AG04449 (cell line): ENCODE measurements at places on chromosomes 12 and 14.

DNA sequence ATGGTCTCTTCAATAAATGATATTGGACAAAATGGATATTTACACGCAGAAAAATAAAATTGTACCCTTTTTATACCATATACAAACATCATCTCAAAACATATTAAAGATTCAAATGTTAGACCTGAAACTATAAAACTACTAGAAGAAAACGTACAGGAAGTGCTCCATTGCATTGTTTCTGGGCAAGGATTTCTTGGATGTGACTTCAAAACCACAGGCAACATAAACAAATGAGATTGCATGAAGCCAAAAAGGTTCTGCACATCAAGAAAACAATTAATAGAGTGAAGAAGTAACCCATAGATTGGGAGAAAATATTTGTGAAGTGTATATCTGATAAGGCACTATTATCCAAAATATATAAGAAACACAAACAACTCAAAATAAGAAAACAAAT, 812.4 kb downstream of the NRXN3 start:
- DNase-seq: no peak

- DNase-seq: no peak
These were observed 25.1 kb upstream of the LRTM2 start for GRCh38 chr12:1795221-1795784.

DNA sequence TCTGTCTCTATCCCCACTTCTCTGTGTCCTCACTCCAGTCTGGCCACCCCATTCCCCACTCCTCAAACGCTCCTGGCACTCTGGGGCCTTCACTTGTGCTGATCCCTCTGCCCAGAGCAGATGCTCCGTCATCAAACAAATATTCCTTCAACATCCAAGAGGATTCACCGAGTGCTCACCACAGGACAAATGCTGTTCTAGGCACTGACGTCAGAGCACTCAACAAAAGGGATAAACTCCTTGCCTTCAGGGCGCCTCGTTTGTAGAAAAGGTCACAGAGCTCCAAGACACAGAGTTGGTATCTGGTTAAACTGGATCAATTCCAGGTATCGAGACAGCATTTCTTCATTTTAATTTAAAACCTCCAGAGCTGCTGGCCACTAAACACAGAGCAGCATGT, 35.3 kb downstream of the PSMC1 start:
- no peak for DNase-seq

DNA sequence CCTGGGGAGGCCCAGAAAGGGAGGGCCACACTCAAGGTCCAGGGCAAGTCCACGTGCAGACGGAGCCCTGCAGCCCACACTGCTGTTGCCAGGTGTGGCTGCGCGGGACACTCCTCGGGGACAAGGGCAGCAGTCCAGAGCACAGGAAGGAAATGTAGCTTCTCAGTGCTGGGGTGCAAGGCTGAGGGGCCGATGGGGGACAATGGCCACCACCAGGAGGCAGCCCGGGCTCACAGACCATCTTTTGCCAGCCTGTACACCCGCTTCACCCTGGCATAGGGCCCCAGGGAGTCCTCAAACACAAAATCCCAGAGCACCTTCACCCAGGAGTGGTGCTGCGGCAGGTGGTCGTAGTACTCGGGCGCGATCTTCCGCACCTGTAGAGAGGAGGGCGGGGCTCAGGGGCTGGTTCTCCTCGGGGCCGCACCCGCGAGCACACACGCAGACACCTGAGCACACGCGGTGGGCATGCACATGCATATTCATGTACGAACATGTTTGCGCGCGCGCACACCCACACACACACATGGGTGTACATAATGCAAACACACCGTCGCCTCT, 12.8 kb downstream of the DEGS2 start:
- no peak for DNase-seq

DNA sequence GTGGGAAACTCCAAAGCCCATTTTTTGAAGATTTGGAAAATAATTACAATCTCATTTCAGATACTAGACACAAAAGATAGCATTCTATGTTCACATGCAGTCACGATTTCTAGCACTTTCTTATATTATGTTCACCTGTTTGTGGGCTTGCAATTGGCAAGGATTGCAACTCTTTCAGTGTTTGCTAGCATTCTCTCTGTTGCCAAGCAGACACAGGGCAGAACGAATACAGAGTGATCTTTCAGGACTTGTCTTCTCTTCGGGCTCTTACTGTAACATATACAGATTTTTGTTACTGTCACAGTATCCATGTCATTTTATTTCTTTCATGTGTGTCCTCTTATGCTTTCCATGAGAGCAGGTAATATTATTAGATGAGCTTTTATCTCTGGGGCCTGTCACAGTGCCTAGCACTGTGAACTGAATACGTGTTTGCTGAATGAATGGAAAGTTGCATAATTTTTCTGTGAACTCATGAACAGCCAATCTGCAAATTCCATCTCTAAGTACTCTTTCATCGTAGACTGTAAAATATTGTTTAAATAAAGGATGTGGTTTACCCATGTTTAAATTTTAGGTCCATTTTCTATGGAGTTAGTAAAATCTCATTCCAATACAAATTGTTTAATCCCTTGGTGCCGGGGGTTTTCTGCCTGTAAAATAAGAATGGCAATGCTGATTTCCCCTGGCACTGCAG, 105.1 kb downstream of the BMP4 start:
- DNase-seq: no peak

- DNase-seq: no peak
These were observed 867 bp downstream of the RHOJ start for GRCh38 chr14:63205044-63205575.

GRCh38 chr14:53807542-53807941, 149.1 kb downstream of the BMP4 start:
- DNase-seq: no peak

- no peak for DNase-seq
These were observed 35.1 kb upstream of the LTBP2 start for GRCh38 chr14:74647061-74647677.

GRCh38 chr12:69339999-69340398, 8.2 kb upstream of the LYZ start:
- DNase-seq: no peak

DNA sequence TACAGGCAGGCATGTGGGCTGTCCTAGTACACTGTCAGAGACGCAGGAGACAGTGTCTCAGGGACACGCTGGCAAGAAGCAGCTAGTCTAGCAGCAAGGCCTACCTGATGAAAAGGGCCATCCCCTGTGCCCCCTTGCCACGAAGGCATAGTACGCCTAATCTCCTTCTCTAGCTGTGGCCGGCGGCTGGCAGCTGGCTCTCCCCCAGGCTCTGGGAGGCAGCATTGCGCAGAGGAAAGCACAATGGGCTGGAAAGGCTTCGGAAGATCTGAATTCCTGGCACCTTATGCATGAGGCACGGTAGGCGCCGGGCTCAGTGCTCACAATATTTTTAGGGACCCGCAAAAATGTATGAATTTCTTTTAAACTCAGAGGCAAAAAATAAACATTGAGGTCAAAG, 16.0 kb upstream of the PLEKHH1 start:
- no peak for DNase-seq

- DNase-seq: no peak
These were observed 248.1 kb downstream of the GLT1D1 start for GRCh38 chr12:129101404-129101803.

DNA sequence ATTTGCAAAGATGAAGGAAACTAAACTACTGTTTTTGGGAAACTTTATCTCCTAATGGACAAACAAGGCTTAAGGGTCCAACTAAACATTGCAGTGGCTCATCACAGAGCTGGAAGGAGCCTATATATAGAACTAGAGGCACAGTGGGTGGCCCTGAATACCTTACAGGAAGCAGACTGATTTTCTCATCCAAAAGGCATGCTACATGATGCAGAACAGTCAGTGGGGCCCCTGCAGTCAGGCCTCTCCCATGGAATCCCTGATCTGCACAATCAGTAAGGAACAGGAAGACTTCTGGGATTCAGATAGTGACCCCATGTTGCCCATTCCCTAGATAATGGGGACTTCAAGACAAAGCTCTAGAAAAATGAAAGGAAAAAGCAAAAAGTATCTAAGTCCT, 1.9 kb upstream of the LLPH start:
- peak; percentile 72 for DNase-seq

DNA sequence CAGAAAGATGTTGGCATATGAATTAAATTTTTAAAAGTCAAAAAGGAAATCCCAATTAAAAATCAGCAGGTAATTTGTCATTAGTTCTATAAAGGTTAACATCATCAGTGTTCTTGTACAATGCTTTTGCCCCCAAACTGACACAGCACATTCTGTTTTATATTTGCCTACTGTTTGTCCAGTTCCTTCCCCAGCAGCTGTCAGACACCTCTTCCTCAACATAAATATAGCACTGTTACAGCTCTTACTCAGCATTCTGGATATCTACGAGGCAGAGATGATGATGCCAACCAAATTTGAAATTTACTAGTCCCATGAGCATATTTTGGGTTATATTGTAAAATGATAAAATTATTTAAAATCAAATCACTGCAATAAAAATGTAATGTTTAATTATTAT, 124.6 kb downstream of the SINHCAF start:
- no peak for DNase-seq

DNA sequence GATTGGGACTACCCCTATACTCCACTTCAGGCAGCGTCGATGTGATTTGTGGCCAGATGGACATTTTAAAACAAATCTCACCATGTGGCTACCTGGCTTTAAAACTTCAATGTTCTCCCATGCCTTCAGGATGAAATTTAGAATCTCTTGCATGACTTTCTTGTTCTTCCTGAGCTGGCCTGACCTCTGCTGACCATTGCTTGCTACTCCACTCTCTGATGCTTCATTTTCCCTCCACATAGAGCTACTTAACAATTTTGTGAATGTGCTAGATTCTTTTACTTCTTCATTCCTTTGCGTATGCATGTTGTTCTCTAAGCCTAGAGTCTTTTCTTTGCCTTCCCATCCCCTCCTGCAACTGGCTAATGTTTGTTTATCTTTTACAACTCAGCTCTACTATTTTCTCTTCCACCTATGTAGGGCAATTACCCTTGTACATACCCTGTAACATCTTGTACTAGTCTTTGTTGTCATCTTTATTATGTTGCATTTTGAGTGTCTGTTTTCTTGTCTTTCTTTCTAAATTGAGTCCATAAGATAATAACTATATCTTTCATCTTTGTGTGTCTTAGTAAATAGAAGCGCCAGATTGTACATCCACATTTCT, 41.2 kb downstream of the YLPM1 start:
- DNase-seq: peak; percentile 9

- no peak for DNase-seq
These were observed 393.4 kb upstream of the SEL1L start for GRCh38 chr14:81927070-81927469.

DNA sequence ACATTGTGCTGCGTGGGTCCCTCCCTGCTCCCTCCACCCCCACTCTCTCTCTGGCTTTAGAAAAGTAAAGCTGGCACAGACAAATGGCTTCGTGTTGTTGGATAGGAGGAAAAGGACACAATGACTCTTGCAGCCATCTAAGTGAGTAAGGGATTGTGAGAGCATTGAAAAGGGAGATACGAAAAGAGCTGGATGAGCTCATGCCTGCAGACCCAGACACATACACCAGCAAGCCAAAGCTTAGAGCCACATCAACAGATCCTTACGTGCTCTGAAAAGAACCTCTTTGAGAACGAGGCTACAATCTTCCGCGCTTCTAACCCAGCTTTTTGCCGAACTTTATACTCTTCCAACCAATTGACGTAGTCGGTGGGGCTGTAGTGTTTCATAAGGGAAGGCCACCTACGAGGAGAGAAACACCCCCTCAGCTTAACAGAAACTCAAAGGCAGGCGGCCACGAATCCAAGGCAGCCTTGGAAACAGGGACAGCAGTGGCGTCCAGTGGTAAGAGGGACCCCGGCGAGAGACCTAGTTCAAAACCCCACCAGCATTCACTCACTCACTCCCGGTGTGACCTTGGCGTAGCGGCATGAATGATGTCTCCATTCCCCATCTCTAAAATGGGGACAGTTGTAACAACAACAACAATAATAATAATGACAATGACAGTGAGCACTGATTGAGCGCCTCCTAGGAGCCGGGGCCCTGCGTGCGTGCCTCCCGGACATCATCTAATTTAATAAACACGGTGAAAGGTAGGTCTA, 1.1 kb downstream of the FBXO21 start:
- peak; percentile 10 for DNase-seq

DNA sequence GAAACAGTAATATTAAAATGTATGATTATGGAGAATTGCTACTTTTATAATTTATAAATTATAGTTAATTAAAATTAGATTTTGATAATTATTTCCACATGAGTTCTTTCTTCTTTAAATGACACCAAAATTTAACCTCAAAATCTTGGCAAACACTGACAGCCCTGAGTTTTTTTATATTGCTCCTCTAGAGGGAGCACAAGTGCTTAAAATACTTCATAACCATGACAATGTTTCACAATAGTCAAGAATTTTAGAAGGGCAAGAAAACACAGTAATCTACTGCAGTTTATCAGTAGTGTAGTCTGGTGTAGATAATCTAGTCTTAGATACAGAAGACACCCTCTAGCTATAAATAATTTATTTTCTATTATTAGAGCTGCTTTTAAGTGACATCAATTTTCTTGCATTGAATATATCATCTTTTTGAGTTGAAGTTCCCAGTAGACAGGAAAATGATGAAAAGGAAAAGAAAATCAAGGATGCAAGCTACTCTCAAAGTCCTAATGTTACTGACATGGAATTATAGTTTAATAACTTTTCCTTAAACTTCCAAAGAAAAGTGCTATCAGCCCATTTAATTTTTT, 14.3 kb upstream of the PTGER2 start:
- DNase-seq: no peak
